ENCODE measurements at places on chromosomes 7 and 10.
A peak's percentile ranks its signal among the peaks of the same experiment; 100 is the strongest.

- no peak for DNase-seq
Measured at GRCh38 chr10:22698941-22699440, 15.4 kb downstream of the PIP4K2A start.

DNA sequence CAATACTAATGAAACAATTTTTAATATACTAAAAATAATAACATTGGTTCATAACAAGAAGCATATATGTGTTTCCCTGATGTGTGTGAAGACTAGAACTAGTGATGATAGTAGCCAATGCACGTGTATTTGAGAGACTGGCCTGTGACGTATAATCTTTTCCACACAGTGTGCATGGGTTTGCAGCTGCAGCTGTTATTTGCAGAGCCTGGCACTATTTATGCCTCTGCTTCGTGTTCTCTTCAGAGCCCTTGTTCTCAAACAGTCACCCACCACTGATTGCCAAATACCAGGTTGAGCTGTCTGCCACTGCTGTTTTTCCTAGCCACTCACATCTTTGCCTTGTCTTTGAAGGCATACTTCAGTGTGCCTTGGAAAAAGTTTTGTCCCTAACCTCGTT is 531.7 kb downstream of the ETV1 start:
- peak; percentile 12 for DNase-seq

GRCh38 chr7:149496642-149497391 is 792 bp downstream of the ZNF746 start:
- peak; percentile 17 for DNase-seq

GRCh38 chr10:16386855-16387254 is 50.0 kb upstream of the PTER start:
- DNase-seq = no peak

GRCh38 chr10:72932259-72933015 is 22.2 kb downstream of the PLA2G12B start:
- DNase-seq = no peak

GRCh38 chr10:52871191-52871843 is 98.7 kb upstream of the MBL2 start:
- DNase-seq = no peak

DNA sequence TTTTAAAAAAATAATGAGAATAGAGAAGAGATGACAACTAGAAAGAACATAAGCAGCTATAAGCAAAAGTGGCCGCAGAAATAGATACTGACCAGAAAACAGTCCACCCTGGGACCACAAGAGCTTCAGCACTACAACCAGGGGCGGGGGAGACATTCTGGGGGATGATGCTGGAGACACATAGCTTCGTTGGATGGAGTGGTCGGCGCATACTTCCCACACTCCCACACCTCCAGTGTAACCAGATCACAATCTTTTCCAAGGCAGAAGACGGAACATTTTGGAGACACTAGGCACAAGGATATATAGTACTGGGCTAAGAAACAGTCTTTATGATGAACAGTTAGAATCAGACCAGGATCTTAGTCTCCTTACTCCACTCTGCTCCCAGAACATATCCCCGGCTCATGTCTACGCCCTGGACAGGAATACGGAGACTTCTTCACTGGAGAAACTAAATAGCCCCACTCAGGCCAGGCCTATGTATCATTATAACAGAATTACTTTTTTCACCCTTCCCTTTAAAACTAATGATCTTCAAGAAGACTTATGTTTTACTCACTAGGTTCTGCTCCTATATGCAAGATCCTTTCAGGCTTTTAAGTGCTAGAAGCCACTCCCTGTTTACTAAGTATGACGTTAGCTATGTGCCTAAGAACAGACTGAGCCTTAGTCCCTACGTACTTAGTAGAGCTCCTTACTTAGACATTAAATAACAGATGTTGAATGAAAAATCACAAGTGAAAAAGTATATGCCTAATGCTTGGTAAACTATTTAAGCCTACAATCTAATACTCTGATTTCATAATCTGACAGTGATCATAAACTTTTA is 169.6 kb downstream of the SRPK2 start:
- DNase-seq = no peak

- no peak for DNase-seq
Measured at GRCh38 chr10:52074505-52075026, 239.5 kb upstream of the DKK1 start.

GRCh38 chr7:132134814-132135445 is 441.3 kb downstream of the PLXNA4 start:
- DNase-seq = no peak

DNA sequence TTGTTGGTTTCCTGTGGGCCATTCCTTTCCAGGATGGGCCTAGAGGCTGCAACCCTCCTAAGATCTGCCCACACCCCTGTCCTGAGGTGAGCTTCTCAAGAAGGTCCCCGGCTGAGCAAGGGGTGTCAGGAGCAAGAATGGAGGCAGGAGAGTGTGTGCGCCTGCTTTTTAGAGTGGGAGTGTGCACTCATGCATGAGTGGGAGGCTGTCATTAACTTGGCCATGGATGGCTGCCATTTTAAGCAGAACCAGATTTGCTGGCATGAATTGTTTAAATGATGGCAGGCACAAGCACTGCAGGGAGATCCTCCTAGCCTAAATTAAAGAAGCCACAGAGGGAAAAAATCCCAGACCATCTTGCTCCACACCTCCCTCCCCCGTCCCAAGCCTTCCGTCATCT is 2.9 kb upstream of the SGPL1 start:
- peak; percentile 68 for DNase-seq

- no peak for DNase-seq
Measured at GRCh38 chr7:96657347-96658021, 52.2 kb downstream of the SEM1 start.

- DNase-seq = no peak
Measured at GRCh38 chr10:93445978-93446720, 36.0 kb downstream of the MYOF start.

DNA sequence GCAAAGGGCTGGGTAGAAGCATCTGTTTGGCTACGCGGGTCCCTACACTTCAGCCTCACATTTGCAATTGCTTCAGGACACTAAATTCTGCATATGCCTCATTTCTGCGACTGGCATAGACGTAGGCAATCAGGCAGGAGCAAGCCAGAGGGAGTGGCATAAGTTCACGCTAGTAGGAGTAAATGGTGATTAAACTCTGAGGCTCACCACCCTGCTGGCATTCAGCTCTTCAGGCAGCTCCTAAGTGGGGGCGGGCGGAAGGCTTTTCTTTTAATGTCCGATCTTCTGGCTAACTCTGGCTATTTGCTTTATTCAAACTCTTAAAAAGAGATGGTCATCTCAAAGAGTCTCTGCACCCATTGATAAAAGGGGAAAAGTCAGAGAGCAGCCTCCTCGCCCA is 45.3 kb downstream of the RGS10 start:
- no peak for DNase-seq
